Fibroblast of lung (primary cell): ENCODE measurements at places on chromosomes 7 and 10. TPM values are rescaled to one million over a fixed set of nuclear protein-coding genes. Genes with fewer than 3 reads are reported as not detected.

DNA sequence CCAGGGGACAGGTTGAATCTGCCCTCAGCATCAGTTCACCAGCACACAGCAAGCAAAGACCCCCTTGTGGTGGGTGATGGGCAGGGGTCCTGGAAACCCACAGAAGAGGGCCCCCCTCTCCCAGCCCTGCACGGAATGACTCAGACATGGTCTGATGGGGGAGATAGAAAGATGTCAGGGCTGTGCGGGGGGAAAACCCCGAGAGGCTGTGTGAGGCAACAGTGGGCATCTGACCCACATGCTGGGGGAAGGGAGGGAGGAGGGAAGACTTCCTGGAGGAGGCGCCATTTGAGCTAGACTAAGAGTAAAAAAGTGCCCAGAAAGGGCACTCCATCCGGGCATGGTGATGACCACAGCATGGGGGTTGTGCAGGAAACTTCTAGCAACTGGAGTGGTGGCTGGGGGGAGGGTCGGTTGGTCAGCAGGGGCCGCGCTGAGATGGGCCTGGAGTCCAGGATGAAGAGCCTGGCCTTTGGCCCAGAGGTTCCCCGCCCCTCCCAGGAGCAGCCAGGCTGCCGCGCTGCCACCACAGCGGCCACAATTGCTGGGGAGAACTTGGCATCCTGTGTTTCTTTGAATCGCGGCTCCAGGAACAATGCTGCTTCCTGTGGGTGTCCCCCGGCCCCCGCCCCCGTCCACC lies 2.5 kb downstream of the LFNG start:
- no peak for DNase-seq

DNA sequence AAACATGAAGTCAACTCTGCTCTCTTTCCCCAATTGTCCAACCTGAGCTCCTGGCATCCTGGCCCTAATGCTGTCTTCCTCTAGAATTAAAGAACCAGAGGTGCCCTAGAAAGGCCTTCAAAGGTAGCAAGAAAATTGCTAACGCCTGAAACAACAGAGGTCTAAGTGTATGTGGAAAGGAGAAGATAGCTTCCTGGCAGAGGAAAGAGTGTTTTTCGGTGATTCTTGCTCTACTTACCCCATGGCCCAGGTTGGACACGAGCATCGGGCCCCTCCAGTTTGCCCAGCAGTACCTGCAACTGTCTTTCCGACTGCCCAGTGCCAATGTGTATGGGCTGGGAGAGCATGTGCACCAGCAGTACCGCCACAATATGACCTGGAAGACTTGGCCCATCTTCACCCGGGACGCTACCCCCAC lies 22.2 kb downstream of the MGAM2 start:
- no peak for DNase-seq

DNA sequence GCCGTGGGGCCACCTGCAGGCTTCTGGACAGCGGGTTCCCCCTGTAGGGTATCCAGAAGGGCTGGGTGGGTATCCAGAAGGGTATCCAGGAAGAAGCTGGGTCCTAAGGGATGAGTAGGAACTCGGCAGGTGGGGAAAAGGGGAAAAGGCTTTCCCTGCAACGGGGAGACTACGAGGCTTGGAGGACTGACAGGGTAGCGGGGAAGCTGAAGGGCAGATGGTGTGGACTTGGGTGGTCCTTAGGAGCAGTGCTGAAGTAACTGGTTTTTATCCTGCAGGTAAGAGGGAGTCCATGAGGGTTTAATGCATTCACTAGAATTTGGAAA lies 525 bp downstream of the UBE2D4 start:
- no peak for DNase-seq

GRCh38 chr7:12391922-12392615 lies 11.6 kb downstream of the VWDE start:
- no peak for DNase-seq

DNA sequence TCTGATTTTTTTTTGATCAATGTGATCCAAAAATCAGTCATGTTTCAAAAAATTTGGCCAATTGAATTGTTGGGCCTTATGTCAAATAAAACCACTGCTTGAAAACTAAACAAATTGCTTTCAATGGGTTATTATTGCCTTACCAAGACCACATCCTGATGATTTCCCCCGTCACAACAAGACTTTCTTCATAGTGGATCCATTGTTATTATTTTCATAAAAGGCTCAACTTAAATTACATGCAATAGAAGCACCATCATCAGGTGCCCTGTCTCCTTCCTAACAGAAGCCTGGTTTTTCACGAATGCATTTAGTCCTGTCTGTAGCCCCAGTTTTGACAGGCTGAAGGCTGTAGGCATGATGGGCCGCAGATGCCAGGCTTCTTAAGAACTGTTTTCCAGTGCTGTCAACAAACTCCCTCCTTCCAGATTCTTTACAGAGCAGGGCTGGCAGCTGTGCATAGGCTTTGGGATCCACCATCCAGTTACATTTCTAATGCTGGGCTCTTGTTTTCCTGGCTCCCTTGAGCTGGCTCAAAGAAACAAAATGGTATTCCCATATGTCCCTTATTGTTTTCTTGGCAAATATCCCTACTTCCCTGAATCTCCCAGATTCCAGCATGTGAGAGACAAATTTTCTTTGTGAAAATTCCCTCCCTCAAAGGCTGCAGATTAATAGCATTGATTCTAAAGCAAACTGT lies 302.0 kb downstream of the TWIST1 start:
- DNase-seq = no peak

GRCh38 chr7:47405921-47406800 lies 175.8 kb downstream of the TNS3 start:
- peak; percentile 56 for DNase-seq

DNA sequence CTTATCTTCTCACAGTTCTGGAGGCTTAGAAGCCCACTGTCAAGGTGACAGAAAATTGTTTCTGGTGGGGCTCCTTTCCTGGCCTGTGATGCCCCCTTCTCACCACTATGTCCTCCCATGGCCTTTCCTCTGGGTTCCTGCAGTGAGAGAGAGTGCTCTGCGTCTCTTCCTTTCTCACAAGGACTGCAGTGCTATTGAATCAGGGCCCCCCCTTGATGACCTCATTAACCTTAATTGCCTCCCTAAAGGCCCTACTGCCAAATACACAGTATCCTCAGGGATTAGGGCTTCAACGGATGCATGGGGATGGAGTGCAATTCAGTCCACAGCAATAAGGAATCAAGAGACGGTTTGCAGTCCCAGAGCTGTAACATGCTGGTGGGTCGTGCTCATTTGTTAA lies 82.0 kb upstream of the GRB10 start:
- DNase-seq = no peak

DNA sequence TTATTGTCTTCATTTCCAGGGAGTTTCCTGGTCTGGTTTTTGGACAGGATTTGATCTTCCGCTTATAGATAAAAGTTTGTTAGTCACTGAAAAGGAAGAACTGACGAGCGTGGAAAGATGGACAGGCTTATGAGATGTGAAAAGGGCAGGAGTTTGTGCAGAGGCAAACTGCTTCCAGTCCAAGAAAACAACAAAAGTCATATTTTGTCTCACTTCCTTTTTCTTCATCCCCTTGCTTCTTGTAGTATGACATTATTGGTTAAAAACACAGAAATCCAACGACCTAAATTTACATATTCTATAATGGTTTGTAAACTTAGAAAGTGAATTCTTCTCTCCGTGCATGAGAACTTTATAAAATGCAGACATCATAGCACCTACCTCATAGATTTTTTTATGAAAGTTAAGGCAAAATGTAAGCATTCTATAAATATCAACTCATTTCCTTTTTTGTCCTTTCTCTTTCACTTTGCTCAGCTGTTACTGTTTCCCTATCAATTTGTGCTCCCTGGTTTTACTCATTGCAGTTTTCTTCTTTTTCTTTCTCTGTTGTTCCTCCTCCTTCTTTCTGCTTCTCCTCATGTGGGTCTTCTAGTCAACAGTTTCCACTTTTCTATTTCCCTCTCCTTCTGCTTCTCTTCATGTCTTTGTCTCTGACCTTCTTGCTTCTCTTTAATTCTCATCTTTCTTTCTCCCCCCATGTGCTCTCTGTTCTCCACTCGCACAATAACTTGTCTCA lies 370.2 kb downstream of the ARL4A start:
- no peak for DNase-seq

- no peak for DNase-seq
Observed at GRCh38 chr10:127815147-127815546, 77.6 kb downstream of the CLRN3 start.

DNA sequence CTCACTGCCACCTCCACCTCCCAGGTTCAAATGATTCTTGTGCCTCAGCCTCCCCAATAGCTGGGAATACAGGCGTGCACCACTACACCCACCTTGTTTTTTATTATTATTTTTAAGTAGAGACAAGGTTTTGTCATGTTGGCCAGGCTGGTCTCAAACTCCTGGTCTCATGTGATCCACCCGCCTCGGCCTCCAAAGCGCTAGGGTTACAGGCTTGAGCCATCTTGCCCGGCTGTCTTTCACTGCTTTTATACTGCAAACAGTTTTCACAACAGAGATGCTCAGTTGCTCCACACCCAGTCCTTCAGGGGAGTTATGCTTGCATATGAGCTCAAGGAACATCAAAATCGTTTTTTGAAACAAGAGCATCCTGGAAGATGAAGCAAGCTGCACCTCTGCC lies 1.3 kb upstream of the PRR15 start:
- no peak for DNase-seq

DNA sequence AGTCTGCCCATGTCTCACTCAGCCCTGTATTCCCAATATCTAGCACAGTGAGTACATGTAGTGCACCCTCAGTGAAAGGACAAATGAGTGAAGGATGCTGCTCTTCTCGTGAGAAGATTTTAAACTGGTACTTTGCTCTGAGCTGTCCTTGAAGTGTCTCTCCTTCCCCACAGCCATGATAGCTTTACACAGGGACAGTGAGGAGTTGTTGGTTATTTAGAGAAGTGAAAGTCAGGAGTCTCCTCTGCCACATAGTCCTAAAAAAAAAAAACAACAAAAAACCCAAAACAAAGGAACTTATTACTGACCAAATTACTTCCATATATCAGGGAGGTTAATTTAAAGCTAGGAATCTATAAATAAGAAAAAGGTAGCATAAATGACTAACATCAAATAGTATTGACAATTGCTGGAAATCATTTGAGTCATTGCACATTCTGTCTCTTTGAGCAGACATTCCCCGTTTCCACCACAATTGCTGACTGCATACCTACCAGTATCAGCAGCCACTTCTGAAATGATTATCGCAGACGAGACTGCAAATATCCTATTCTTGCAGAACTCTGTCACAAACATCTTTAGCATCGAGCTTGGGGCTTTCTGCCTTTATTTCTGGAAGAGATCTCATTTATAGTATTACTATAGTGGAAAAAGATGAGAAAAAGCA lies 202.1 kb downstream of the PTEN start:
- no peak for DNase-seq

GRCh38 chr10:60466267-60467201 lies 76.9 kb upstream of the ANK3 start:
- DNase-seq = peak; percentile 37

DNA sequence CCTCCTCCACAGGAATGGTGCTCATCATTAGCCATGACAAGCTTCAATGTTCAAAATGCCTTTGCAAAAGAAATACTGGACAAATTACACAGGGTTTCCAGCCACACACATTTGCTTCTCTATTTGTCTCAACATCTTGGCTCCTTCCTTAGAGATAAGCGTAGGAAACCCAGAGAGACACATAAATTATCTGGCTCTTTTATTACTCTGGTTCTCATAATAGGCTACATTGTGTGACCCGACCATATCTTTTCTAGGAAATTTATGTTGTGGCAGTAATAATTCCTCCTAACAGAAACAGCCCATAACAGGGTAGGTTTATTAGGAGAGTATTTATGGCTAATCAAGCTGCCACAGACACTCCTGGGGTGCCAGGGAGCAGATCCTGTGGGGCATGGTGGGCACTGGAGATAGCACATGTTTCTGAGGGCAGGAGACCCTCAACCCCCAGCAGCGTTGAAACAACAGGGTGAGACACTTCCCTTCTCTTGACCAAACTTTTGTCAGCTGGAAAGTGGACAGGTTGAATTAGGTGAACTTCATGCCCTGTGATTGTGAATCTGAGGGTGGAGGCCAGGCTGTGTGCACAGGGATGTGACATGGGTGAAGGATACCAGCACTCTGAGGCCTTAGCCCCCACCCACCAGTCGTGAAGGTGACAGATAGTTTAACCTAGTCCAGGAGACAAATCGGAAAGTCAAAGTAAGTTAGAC lies 295.9 kb upstream of the ZNF32 start:
- DNase-seq = no peak

The ACHE gene
- under 0.01 and 0.26 TPM in 2 replicates for total RNA-seq

The PARP12 gene
- 23.9 and 24.9 TPM in 2 replicates for total RNA-seq

The ARL3 gene
- 8.5 and 10.6 TPM in 2 replicates for total RNA-seq

The PILRA gene
- total RNA-seq = 0.33 TPM in 1 of 2 replicates, not detected in the other

The DNMBP gene
- 5.9 and 12.9 TPM in 2 replicates for total RNA-seq

The LRRC18 gene
- under 0.01 and 0.66 TPM in 2 replicates for total RNA-seq

The DLX5 gene
- 0.17 TPM in 1 of 2 replicates, not detected in the other for total RNA-seq

The UPF2 gene
- 16.4 and 22.6 TPM in 2 replicates for total RNA-seq

The GBX1 gene
- total RNA-seq = not detected in 2 replicates

The DGKB gene
- 0.26 TPM in 1 of 2 replicates, not detected in the other for total RNA-seq
